ENCODE measurements at places on chromosomes 6 and 20. TPM values are rescaled to one million over a fixed set of nuclear protein-coding genes. Genes with fewer than 3 reads are reported as not detected.

Gene CYB5R4
- 18.8 TPM for total RNA-seq

Gene EYA2
- total RNA-seq: 4.9 TPM

DNA sequence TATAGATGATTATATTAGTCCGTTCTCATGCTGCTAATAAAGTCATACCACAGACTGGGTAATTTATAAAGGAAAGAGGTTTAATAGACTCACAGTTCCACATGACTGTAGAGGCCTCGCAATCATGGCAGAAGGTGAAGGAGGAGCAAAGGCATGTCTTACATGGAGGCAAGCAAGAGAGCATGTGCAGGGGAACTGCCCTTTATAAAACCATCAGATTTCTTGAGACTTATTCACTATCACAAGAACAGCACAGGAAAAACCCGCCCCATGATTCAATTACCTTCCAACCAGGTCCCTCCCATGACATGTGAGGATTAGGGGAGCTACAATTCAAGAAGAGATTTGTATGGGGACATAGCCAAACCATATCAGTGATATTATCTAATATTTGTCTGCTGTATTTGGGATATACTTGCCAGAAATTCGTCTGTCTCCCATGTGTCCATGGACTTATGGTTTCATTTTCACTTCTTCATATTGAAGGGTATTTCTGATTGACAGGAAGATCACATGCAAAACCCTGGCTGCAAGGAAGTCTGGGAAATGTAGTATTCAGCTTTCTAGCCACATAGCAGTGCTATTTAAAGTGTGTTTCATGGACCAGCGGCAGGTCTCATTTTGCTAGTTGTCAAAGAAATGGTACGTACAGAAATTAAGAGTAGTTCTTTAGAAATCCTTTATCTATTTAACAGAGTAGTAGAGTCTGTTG is 50.5 kb upstream of the PAK5 start:
- DNase-seq: no peak

DNA sequence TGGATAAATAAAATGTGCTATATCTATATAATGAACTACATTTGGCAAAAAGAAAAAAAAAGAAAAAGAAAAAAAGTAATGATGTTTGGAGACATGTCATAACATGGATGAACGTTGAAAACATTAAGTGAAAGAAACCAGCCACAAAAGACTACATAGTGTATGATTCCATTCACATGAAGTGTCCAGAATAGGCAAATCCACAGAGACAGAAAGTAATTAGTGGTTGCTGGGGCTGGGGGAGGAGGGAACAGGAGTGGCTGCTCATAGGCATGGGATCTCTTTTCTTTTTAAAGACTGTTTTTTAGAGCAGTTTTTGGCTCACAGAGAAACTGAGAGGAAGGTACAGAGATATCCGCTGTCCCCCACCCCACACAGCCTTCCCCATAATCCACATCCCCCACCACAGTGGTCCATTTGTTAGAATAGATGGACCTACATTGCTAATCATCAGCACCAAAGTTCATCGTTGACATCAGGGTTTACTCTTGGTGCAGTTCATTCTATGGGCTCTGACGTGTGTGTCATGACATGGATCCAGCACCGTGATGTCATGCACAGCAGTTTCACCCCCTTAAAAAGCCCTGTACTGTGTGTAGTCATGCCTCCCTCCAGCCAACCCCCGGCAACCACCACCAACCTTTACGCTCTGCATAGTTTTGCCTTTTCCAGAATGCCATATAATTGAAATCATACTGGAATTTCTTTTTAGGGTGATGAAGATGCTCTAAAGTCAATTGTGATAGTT is 240.9 kb upstream of the RREB1 start:
- no peak for DNase-seq

Gene TAP1
- total RNA-seq: 28.8 TPM

DNA sequence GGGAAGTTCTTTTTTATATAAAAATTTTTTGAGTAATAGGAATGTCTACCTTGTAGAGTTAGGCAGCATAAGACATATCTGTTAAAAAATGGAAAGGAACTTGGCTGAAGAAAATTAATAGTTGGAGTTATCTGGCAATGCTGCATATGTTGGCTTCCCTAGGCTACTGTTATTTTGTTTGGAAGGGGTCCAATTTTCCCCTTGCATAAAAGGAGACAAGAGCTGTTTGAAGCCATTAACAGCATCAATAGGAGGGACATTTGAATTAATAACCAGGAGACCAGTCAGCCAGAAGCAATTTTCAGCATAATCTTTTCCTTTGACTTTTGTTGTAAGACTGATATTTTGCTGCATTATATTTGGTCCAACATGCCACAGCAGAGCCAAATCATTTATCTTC is 80.9 kb upstream of the TAB2 start:
- no peak for DNase-seq

DNA sequence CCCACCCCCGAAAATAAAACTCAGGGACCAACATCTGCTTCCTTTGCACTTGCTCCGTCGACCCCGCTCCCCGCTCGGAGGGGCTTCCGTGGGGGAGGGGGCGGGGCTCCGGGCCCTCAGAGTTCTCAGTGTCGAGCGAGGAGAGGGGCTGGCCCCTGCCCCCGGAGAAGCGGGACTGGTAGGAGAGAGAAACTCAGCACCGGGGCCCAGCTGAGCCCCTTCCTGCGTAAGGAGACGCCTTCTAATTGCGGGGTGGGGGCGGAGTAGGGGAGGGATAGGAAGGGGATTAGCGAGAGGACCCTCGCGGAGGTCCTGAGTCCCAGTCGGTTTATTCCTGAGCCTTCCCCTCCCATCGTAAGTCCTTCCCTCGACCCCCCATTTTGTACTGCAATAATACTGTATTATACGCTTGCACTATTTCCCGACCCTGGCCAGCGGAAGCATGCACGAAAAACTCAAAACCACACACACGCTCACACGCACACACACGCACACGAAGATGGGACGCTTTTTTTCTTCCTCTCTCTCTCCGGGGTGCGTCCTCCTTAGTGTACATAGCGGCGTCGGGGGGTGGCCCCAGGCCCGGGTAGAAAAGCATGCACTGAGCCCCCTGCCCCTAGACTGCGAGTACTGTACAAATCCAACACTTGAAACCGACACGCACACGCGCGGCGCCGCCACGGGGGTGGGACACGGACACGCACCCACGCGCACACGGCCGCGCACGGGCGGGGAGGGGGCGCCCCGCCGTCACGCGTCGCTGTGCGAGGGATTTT is 22.1 kb upstream of the SLC22A7 start:
- DNase-seq: peak; percentile 37

DNA sequence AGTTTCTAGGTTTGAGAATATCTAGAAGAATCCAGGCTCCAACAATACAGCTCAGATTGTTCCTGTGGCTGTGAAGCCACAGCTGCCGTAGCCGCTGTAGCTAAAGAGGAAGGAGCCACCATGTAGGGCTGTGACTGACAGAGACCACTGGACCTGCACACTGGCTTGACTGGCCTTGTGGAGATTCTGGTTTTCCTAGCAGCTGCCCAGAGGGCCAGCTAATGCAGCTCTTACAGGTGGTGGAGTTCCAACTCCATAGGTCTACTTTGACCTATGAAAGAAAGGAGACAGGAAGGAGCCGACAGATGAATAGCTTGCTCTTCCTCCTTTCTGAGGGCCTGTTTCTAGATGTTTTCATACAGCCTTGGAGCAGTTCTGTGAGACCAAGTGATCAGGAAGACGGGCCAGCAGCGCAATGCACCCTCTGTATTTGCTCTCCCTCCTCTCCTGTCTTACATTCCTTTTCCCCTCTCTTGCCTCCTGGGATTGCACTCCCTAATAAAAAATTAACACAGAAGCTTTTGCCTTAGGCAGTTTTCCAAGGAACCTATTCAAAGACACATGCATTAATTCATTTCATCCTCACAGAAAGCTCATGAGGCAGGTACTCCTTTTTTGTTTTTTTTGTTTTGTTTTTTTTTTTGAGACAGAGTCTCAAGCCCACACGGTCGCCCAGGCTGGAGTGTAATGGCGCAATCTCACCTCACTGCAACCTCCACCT is 51.8 kb upstream of the MYB start:
- no peak for DNase-seq

Gene TMEM200A
- total RNA-seq: 3.1 TPM

GRCh38 chr20:38126932-38127621 is 38.0 kb downstream of the TGM2 start:
- peak; percentile 11 for DNase-seq

Data from dorsolateral prefrontal cortex (tissue), 122 donors.